ENCODE measurements at places on chromosomes 5 and 9. TPM values are rescaled to one million over a fixed set of nuclear protein-coding genes. Genes with fewer than 3 reads are reported as not detected.

The ZNF189 gene
- 24.0 TPM for total RNA-seq

The ADRB2 gene
- 0.11 TPM for total RNA-seq

DNA sequence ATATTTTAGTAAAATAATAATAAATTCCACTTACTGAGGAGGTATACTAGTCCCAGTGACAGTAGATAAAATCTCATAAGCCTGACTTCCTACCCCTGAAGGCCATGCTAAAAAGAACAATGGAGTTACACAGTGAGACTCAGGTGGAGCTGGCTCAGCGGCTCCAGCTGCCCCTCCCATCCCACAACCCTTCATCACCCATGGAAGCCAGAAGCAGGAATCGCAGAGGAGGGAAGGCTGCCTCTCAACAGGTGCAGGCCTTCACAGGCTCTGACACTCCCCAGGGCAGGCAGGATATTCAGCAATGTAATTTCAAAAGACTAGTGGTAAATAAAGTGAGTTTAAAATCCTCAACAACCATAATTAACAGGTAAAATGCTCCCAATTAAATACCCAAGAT lies 67.5 kb downstream of the FANCC start:
- H3K4me3 ChIP-seq = no peak overlapping the region
- no peaks in the 10 kb centered on the region for H3K27me3 ChIP-seq
- H3K36me3 ChIP-seq = peaks cover 9% of the 10 kb centered on the region
- H3K27ac ChIP-seq = no peak overlapping the region

- no peak overlapping the region for H3K4me3 ChIP-seq
- no peak overlapping the region for H3K27ac ChIP-seq
- H3K4me1 ChIP-seq = no peaks in the 10 kb centered on the region
- peaks cover 3% of the 10 kb centered on the region for H3K36me3 ChIP-seq
- no peaks in the 10 kb centered on the region for H3K27me3 ChIP-seq
These were observed 42.3 kb upstream of the TARS1 start for GRCh38 chr5:33398501-33398900.

The NDOR1 gene
- 39.4 TPM for total RNA-seq

- H3K27me3 ChIP-seq = peaks cover 16% of the 10 kb centered on the region
- DNase-seq = no peak
- no peak overlapping the region for H3K27ac ChIP-seq
- no peaks in the 10 kb centered on the region for H3K36me3 ChIP-seq
- H3K4me3 ChIP-seq = no peak overlapping the region
These were observed 56.9 kb downstream of the ACER2 start for GRCh38 chr9:19465586-19466279.

The GPRIN1 gene
- total RNA-seq = 35.9 TPM

GRCh38 chr9:130186839-130187522 lies 14.8 kb downstream of the NCS1 start:
- peak overlapping the region; percentile 98 for H3K27ac ChIP-seq
- H3K36me3 ChIP-seq = no peaks in the 10 kb centered on the region
- H3K4me3 ChIP-seq = no peak overlapping the region
- H3K27me3 ChIP-seq = no peaks in the 10 kb centered on the region
- no peak for DNase-seq
- H3K4me1 ChIP-seq = peaks cover 46% of the 10 kb centered on the region

GRCh38 chr5:57940236-57940635 lies 457.6 kb upstream of the ACTBL2 start:
- H3K27me3 ChIP-seq = no peaks in the 10 kb centered on the region
- no peak overlapping the region for H3K27ac ChIP-seq
- H3K4me3 ChIP-seq = no peak overlapping the region
- DNase-seq = no peak

The PTGS1 gene
- 0.16 TPM for total RNA-seq

DNA sequence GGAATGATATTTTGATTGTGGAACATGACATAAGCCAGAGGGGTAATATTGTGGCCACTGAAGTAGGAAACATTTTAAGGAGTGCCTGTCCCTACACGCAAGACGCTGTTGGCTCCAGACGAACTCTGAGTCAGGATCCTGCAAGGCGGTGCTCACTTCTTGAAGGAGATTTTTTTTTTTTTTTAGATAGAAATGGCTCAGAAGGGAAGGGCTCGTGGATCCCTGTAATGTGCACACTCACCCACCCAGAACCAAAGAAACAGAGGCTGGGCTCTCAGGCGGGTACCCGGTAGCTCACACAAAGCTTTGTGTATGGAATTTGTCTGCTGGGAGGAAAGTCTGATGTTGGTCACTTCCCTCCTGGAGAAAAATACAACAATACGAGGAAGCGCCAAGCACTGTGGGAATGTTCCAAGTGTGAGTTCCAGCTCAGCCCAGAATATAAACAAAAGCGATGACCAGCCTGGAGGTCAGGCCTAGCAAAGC lies 25.7 kb downstream of the RAPGEF1 start:
- no peaks in the 10 kb centered on the region for H3K36me3 ChIP-seq
- H3K27ac ChIP-seq = no peak overlapping the region
- DNase-seq = no peak
- H3K4me3 ChIP-seq = no peak overlapping the region
- H3K27me3 ChIP-seq = no peaks in the 10 kb centered on the region

The LEAP2 gene
- total RNA-seq = 2.9 TPM

The RAB3C gene
- 21.7 TPM for total RNA-seq

The PCDHAC2 gene
- 1.8 TPM for total RNA-seq

DNA sequence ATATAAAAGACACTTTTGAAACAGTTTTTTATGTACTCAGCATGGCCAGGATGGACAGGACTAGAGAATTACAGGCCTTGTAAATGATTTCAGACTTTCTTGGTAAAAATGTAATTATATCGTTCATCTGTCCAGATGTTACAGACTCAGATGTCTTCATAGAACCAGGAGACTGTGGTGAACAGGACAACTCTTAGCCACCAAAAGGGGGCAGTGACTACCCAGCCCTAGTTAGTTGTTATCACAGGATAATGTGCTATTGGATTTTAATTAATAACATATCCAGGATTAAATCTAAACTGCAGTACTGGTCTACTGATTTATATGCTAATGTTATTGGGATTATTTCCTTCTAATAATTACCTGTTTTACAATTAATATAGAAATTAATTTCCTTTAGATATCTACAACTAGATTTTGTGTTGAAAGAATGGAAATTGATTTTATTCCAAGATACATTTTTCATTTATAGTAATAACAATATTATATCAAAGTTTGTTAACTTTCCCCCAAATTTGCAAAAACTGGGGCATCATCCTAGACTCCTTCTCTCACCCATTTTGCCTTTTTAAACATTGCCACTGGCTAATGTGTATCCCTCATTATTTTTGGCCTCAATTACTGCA lies 99.4 kb downstream of the MTREX start:
- no peak for DNase-seq
- peaks cover 10% of the 10 kb centered on the region for H3K36me3 ChIP-seq
- no peak overlapping the region for H3K4me3 ChIP-seq
- H3K27me3 ChIP-seq = no peaks in the 10 kb centered on the region
- H3K4me1 ChIP-seq = no peaks in the 10 kb centered on the region

DNA sequence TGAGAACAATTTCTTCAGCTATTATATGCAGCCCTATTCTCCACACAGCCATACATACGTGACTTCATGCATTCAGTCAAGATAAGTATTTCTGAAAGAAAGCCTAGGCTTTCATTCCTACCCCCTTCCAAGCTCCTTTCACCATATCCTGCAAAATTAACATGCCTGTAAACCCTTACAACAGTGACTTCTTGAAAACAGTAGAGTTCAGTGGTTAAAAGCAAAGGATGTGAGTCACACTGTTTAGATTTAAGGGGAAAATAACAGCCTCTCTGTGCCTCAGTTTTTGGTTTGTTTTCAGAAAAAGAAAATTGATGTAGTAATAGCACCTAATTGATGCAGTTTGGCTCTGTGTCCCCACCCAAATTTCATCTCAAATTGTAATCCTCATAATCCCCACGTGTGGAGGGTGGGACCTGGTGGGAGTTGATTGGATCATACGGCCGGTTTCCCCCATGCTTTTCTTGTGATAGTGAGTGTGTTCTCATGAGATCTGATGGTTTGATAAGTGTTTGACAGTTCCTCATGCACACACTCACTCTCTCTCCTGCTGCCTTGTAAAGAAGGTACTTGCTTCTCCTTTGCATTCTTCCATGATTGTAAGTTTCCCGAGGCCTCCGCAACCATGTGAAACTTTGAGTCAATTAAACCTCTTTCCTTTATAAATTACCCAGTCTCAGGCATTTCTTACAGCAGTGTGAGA lies 264.8 kb downstream of the CETN3 start:
- no peak overlapping the region for H3K27ac ChIP-seq
- DNase-seq = no peak
- no peaks in the 10 kb centered on the region for H3K4me1 ChIP-seq
- no peak overlapping the region for H3K4me3 ChIP-seq
